Stimulated activated CD8-positive, alpha-beta memory T cell treated with anti-CD3 and anti-CD28 coated beads, Interleukin-2, amount 100 ng/mL, for 1 hour (primary cell): ENCODE measurements at places on chromosomes 5 and 9.

- DNase-seq: no peak
Measured at GRCh38 chr9:4258320-4259090, 41.4 kb downstream of the GLIS3 start.

DNA sequence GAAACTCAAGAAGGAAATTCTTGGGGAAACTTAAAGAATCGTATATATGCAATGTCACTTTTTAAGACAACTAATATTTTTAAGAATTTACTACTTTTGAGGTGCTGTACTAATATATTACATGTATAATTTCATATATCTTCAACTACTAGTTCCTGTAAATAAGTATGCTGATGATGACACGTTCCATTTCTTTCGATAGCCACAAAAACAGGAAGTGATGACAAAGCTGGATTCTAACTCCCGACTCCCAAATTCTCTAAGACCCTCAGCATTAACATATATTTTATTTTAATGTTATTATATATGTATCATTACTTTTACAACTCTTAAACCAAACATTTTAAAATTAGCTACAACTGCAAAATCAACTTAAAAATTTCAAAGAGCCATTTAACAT, 74.8 kb downstream of the STK32A start:
- no peak for DNase-seq

DNA sequence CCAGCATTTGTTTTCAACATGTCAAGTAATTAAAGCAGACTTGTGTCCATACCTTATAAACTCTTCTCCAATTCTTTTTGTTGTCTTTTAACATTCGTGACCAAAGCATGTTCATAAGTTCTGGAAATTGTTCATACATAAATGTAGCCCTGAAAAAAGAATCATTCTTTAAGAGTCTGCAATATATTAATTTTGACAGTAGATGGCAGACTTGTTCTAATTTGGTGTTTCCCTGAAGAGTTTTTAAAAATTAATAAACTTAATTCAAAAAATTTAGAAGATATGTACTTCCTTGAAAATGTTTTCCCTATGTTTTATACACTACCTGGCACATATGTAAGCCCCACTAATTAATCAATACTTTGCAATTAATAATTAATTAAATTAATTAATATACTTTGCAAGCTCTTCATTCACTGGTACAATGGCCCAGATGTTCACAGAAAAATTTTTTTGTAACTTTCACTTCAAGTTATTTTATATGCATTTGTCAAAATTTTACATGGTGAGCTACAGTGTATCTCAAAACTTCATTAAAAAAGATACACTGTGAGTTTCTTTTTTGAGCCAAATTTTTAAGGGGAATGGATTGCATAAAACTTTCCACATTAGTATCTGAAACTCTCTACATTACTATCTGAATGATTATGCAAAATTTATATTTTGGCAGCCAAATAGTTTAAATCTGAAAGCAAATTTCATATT, 42.1 kb downstream of the CLINT1 start:
- no peak for DNase-seq

GRCh38 chr9:135879237-135879601, 28.1 kb downstream of the CAMSAP1 start:
- no peak for DNase-seq

- no peak for DNase-seq
Measured at GRCh38 chr5:165138236-165138635, 1632.8 kb downstream of the MAT2B start.

- no peak for DNase-seq
Measured at GRCh38 chr5:27041372-27041771, 3.0 kb upstream of the CDH9 start.

- no peak for DNase-seq
Measured at GRCh38 chr5:169970911-169971765, 9.2 kb downstream of the INSYN2B start.

DNA sequence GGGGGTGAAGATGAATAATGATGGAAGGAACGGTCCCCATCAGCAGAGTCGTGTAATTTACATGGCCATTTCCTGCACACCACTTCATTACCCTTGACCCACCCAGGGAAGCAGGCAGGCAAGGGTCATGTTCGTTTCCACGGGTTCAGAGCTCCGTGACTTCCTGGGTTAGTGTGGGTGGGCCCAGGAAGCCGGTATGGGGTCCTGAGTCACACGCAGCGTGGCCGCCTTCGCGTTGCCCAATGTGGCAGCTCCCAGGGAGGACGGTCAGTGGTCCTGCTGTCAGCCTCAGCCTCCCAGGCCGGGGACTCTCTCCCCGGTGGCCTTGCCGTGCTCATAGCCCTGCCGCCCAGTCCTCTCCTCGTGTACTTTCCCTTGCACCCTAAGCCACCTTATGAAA, 5.1 kb upstream of the TERT start:
- DNase-seq: no peak

GRCh38 chr5:95808686-95809413, 13.7 kb downstream of the GLRX start:
- DNase-seq: peak; percentile 57

GRCh38 chr9:74035786-74036185, 461.3 kb upstream of the RORB start:
- no peak for DNase-seq

DNA sequence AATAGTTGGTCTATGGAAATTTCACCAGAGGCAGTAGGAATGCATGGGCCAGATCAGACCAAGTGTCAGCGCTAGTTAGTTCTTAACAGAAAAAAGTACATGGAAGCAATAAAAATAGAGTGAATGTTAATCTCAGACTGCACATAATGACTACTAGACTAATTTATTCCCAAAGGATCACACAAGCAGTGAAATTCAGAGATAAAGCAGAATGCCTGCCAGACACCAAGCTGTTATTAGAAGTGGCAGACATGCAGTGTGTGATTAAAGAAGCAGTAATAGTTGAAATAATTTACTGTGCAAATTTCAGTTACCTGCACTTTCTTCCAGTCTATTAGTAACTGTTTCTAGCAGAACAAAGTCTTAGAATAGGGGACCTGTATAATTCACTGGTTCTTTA, 1024.2 kb downstream of the CDH9 start:
- DNase-seq: no peak

DNA sequence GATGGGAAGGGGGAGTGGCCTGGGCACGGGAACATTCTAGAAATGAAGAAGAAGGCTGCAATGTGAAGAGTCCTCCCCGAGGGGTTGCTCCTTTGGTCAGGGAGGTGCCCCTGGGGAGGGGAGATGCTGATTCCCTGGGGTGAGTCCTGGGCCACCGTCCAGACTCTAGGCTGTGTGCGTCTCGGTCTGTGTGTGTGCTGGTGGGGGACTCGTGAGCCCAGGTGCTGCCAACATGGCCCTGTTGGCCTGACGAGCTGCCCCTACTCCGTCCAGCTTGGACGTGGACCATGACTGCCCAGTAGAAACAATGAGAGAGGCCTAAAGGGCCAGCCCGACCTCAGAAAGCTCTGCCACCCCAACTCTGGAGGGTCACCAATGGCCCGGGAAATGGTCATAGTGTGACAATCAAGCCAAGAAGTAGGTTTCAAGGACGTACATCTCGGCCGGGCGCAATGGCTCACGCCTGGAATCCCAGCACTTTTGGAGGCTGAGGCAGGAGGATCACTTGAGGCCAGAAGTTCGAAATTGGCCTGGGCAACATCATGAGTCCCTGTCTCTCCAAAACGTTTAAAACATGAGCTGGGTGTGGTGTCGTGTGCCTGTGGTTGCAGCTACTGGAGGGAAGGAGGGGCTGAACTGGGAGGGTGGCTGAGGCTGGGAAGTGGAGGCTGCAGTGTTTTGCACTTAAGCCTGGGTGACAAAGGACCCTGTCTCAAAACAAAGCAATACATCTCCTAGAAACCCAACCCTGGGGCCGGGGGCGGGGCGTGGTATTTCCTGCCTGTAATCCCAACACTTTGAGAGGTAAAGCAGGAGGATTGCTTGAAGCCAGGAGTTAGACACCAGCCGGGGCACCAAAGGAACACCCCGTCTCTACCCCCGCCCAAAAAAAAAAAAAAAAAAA, 17.0 kb downstream of the LHX3 start:
- DNase-seq: no peak

DNA sequence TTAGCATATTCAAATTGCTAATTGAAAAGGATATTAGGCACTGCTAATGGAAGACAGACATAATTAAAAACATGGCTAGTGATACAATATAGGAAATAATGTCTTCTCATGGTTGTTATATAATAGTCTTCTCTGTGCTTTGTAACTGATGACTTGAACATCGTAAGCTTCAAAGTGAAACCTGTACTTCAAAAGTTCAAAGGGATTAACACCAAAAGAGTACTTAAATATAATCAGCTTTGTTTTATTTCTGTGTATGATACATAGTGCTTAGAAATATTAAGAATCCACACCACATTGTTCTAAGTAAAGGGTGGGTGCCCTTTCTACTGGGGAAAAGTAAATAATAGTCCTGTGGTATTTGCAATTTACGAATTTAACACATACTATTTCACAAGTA, 75.4 kb upstream of the ITGA1 start:
- DNase-seq: no peak

DNA sequence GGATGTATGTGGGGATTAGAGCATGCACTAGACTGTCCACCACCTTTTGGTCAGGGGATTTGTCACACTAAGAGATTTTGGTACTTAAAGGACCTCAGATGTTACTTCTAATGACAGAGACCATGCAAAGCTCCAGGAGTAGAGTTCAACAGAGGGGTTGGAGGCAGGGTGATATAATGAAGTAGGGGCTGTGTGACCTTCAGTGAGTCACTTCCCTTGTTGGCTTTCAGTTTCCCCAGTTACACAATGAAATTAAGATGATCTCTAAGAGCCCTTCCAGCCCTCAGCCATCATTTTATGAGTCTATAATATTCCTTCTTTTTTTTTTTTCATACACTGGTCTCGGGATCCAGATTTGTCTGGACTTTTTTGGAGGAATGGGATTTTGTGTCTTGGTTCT, 26.8 kb downstream of the GLRA1 start:
- no peak for DNase-seq

DNA sequence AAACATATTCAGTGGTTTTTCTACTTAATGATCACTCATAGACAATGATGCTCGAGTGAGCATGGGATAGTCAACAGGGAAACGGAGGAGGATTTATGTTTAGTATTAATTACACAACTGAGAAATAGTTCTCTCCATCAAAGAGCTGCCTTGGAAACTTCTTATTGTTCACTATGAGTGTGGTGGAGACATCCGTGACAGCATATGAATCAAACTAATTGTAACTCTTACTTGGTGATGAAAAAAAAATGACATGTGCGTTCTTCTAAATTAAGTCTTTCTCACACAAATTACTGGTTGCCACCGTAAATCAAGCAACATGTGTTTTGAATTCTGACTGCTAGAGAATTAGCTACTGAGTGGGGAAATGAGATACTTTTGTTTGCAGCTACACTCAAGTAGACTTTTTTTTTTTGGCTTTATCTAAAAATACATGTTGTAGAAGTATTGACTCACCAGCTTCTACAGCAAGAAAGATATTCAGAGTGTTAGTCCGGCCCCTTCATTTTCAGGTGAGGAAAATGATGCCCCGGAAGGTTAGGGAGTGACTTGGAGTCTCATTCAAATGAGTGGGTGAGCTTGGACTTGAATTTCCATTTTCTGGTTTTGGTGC, 179.4 kb downstream of the CFAP90 start:
- DNase-seq: no peak

GRCh38 chr9:98365781-98366180, 110.3 kb upstream of the TBC1D2 start:
- DNase-seq: no peak

GRCh38 chr9:83281306-83282255, 218.6 kb upstream of the RASEF start:
- DNase-seq: no peak

GRCh38 chr5:15600035-15600434, 100.1 kb downstream of the FBXL7 start:
- DNase-seq: no peak

DNA sequence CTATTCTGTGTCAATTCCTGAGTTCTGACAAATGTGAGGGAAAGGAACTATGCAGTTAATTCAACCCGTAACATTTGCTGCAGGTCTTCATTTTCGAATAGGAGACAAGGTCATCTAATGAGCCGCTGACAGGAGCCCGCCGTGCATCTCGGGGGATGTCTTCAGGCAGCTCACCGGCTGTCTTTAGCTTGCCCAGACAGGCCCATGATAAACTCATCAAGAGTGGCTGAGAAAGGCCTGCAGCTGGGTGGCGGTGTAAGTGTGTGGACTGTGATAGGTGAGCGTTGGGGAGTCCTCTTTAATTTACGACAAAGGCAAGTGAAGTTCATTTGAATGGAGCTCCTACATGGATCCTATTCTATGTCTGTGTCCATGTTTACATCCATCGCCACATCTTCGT, 190.5 kb downstream of the ADCY2 start:
- DNase-seq: no peak

- DNase-seq: no peak
Measured at GRCh38 chr5:135977375-135977928, 22.7 kb upstream of the LECT2 start.

- no peak for DNase-seq
Measured at GRCh38 chr5:140054086-140054689, 11.1 kb upstream of the NRG2 start.

DNA sequence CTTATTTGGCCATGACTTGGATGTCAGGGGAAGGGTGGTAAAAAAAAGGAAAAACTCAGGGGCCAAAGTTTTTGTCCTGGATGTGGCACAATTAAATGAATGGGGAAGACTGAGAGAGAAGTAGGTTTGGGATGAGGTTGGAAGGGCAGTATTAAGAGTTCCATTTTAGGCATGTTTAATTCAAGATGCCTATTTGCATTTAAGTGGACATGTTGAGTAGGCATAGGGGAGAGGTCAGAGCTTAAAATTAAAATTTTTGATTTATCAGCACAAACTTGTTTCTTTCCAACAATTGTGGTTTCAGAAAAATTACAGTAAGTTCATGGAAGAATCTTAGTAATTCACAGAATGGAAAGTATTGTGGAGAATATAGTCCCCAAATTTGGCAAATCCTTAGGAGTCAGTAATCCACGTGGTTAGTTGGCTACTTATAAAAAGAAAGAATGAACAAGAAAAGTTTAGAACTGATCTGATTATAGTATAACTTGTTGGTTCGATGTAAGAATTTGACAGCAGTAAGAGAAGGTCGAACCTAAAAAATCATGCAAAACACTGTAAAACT, 265.9 kb downstream of the SAXO1 start:
- no peak for DNase-seq

DNA sequence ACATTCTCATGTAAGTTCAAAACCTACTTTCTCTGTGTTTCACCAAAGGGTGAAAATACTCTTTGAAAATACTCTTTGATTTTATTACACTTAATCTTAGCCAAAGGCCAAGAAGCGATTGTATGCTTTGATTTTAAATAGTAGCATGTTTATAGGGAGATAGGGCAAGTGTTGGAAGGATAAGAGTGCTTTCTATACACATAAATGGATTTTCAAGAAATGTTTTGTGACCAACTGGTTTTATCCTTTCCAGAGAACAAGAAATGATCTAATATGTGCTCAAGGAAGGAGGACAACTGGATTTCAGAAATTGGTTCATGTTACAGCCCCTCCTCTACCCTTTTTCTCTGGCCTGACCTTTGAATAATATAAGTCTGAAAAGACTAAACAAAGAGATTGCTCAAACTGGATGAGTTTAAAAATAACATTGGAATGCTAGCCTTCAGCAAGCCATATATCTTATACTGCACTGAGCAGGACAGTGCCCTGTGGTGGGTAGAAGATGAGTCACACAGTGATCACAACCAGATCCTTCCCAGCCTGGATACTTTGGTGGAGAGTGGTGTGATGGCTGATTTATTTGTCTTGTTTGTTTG, 13.1 kb downstream of the PALM2AKAP2 start:
- DNase-seq: no peak
